NCI-H146 (cell line): ENCODE measurements at places on chromosomes 6 and 20.

- no peak for DNase-seq
Measured at GRCh38 chr20:60877071-60877857, 374.8 kb upstream of the CDH4 start.

GRCh38 chr6:114282292-114282691, 60.5 kb downstream of the HS3ST5 start:
- no peak for DNase-seq

- DNase-seq: no peak
Measured at GRCh38 chr6:78089531-78089930, 436.7 kb downstream of the MEI4 start.

- no peak for DNase-seq
Measured at GRCh38 chr20:2313316-2313715, 17.5 kb downstream of the TGM3 start.

DNA sequence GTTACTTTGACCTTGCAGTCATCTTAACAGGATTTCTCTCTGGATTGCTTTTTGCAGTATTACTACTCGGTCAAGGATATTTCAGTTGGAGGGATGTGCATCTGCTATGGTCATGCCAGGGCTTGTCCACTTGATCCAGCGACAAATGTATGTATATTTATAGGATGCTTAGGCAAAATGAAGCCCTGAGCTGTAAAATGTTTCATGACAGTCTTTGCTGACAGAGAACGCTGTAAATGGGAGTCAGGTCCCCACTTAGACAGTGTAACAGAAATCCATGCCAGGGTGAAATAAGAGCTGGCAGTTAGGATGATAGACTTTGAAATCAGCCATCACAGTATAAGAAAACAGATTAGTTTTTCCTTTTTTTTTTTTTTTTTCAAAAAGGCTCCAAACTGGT, 264.0 kb downstream of the LAMA2 start:
- DNase-seq: peak; percentile 14
